HT1080 (cell line): ENCODE measurements at places on chromosomes 4 and X.

- DNase-seq = no peak
Measured at GRCh38 chrX:31331015-31331414, 259.2 kb upstream of the FTHL17 start.

DNA sequence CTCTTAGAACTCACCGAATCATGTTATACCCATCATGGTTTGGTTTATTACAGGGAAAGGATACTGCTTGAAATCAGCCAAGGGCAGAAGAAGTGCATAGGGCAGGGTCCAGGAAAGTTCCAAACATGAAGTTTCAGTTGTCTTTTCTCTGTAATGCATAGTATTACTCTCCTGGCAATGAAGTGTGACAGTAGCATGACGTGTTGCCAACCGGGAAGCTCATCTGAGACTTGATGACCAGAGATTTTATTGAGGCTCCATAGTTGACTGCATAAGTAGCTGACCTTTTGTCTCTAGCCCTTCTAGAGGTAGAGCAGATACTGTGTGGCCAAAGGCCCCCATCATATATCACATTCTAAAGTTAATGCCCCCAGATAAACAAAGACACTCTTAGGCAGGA, 72.1 kb downstream of the BEND4 start:
- DNase-seq = no peak

DNA sequence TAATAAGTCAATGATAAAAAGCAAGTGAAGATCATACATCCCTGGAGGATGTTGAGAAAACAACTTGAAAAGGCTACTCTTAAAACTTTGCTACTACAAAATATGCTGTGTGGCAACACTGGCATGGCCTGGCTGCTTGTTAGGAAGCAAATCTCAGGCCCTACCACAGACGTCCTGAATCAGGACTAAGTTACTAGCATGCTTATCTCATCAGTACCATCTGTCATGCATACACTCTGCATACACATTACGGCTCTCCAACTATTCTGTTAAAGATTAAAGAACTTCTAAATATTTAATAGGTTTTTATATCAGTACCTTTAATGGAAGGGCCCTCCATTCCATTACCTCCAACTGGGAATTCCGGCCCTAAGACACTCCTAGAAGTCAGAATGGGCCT, 8.2 kb downstream of the PAPSS1 start:
- no peak for DNase-seq

DNA sequence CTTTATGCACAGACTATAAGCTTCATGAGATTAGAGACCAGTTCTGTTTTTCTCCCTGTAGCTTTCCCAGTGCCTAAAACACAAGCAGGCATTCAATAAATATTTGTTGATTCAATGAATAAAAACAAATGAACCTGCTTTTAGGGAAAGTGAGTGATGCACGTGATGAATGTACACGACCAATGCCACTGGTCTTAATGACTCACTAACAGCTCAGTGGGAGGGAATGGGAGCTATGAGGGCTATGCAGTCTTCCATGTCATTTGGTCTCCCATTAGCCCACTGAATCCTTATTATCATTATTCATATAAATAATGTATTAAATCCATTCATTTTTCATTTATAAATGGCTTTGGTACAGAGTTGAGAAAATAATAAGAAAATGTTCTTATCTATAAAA, 247.4 kb downstream of the FBXO8 start:
- peak; percentile 40 for DNase-seq

GRCh38 chr4:155047755-155048154, 160.7 kb upstream of the NPY2R start:
- peak; percentile 73 for DNase-seq

DNA sequence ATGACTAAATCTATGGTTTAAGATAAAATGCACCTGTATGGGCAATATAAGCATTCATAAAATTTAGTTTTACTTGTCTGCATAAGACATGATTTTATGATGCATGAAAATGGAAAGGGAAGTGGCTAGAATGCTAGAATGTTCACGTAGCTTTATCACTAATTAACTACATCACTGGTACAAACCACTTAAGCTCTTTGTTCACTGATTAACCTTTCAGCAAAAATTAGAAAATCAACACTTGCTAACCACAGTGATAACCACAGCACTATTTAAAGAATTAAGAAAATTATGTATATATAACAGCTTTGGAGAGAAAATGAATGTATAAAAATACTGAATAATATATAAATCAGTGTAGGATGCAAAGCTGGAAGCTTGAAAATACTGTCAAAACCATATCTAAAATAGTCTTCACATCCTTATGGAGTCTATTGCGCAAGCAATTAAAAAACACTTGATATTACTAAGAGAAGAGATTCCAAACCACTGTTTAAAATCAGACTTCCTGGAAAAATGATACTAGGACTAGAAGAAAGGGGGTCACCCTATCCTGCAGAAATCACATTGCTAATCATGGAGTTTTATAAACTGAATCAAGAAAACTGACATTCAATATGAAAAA, 51.9 kb downstream of the EFHC2 start:
- DNase-seq = no peak

- no peak for DNase-seq
Measured at GRCh38 chr4:26819026-26819425, 41.6 kb upstream of the STIM2 start.

DNA sequence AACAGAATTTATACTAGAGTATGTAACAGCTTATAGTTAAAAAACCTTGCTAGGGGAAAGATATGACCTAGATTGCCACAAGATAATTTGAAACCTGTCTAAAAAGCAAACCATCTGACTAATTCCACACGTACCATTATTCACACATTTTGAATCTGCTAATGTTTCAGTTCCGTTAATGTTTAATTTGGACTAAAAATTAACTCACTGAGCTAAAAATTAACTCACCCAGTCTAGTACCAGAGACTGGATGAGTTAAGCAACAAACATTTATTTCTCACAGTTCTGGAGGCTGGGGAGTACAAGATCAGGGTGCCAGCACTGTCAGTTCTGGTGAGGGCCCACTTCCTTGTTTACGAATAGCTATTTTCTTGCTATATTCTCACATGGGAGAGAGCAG, 231.5 kb upstream of the DIAPH2 start:
- DNase-seq = no peak

DNA sequence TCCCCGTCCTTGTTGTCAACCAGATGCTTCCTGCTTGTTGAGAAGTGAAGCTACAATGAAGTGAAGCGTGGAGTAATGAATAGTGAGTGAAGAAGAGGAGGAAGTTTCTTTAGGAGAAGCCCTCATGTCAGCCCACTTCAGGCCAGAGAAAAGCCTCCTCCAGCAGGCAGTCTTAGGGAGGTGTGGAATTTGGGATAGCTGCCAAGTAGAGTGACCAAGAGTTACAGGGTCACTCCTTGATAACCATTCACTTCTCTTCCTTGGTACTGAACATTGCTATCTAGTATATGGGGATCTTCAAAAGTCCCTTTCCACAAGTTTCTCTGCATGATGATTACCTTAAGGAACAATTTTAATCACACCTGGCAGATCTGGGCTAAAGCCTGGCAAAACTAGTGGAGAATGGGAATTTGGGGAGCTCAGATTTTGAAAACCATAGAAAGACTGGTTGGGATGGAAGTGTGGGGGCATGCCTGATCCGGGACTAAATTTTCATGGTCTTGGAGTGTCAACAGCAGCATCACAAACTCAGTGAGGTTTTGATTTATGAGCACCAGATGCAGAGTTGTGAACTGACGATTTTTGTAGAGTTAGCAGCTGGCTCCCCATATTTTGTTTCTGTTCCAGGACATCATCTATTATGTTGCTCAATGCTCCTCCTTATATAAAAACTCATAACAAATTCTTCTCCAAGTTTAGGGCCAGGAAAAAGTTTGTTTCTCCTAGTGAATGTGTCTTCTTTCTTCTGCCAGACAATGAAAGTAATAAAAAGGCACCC, 53.1 kb downstream of the IGSF1 start:
- DNase-seq = no peak

DNA sequence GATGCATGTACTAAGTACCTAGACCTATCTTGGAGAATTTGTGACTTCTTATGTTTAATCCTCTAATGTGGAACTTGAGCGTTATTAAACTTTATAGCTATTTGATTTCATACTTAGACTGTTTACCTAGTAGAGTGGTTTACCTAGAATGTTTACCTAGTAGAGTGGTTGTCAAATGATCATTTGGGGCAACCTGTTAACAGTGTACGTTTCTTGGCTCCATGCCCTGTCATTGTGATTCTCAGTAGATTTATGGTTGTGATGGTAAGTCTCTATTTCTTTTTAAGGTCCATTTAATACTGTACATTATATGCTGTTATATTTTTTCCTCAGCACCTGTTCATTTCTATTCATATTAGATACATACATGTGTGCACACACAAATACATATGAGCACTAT, 233.0 kb upstream of the MAD2L1 start:
- DNase-seq = no peak

GRCh38 chr4:83381173-83381572, 46.5 kb upstream of the HPSE start:
- no peak for DNase-seq

DNA sequence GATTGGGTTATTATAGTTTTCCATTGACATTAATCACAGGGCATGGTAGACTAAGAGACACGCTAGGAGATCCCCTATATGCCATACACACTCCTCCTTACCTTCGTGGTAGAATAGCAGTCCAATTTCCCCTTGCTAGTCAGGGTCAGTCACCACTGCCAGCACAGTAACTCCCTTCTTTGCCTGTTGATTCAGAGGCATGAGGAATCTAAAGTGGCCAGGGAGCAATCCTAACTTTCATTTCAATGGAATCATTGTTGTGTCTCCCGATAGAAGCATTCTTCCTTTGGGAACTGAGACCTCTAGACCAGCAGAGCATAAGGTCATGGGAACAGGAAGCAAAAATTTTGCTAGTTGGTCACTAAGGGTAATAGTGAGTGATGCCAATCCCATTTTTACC, 51.1 kb downstream of the COL25A1 start:
- peak; percentile 47 for DNase-seq

DNA sequence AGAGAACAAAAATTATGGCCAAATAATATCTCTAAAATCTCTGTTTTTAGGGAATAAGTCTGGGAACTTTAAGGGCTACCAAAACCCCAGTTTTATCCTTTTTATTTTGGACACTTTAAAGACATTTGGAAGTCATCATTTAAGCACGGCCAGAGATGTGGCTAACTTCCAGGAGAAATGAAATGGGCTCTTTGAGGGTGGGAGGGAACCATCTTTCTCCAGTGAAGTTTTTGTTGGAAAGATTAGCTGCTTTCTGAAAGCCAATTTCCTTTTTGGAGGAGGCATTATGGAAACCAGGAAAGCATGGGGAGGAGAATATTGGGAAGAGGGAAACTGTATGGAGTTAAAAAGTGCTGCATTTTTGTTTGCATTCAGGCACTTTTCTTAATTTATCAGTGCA, 4.8 kb downstream of the VSIG1 start:
- DNase-seq = no peak

DNA sequence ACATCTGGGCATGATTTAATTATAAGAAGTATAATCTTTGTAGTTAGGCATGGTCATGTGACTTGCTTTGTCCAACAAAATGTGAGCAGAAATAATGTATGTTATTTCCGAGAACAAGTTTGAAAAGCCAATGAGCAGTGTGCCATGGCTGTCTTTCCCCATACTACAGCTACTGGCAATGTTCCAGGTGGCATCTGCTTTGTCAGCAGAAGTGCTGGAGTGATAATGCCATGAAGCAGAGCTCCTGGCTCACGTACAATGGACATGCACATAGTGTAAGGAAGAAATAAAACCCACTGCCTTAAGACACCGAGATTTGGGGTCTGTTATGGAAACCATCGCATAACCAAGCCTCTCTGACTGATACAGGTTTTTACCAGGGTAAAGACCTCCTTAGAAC, 212.6 kb upstream of the RASGEF1B start:
- no peak for DNase-seq

- DNase-seq = no peak
Measured at GRCh38 chr4:169245061-169245460, 25.7 kb downstream of the SH3RF1 start.

DNA sequence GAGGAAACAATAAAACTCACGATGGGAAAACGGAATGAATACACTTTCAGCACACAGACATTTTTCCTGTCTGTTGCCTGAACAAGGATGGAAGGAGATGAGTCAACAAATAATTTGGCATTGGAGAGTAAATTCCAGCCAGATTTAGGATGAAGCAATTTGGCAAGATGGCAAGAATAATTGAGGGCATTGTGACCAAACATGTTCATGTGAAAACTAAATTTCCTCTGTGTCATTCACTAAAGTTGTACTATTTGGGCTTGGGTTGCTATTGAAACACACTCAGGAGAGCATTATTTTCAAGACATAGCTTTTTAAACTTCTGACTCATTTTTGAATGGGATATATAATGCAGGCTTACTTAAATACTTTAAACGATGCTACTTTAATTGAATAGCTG, 1614.4 kb downstream of the PCDH19 start:
- peak; percentile 87 for DNase-seq

DNA sequence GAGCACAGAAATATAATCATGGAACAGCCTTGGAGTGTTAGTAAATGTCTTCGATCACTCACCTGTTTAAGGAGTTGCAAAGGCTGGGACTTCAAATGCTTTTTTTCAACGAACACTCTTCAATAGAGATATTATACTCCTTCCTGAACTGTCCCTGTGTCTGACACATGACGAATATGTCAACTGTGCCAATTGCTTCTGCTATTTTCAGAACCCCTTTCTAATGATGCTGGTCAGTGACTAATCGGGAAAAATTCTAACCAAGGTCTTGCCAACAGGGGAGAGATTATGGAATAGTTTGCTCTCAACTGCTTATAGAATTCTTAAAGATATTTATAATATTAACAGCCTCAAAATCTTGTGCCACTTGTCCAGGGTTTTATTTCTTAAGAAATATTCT, 8.5 kb upstream of the KLHL34 start:
- peak; percentile 60 for DNase-seq

GRCh38 chr4:61320631-61321030, 120.5 kb downstream of the ADGRL3 start:
- DNase-seq = no peak

DNA sequence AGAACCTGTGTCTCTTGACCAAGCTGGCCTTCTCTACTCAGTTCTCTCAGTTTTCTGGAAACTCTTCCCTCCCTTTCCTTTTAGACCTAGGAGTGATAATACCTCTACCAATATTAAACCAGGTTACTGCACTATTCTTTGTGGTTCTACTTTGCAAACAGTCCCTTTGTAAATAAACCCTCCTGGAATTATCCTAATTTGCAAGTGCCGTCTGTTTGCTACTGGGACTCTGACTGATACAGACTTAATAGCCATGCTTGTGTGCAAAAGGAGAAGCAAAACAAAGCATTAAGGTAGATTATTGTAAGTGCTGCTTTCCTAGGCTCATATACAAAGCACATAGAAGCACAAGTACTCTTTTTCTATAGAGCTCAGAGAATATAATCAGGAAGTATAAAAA, 507.0 kb downstream of the INPP4B start:
- no peak for DNase-seq

DNA sequence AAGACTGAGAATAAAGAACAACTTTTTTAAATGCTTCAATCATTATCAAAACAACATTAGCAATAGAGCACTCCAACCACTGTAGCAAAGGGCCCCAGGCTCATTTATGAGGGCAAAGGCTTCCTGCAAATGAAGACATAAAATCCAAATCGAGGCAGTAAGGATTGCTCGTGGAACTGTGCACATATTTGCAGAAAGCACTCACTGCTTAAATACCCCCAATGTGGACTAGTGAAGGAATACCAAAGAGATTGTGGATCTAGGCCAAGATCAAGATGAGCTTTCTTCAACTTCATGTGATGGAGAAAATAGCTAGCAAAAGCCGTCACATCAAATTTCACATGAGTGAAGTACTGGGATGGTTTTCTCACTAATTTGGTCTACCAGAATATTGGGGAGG, 35.2 kb downstream of the GPC3 start:
- no peak for DNase-seq

GRCh38 chr4:59979061-59979460, 1221.1 kb upstream of the ADGRL3 start:
- DNase-seq = no peak
